ENCODE measurements at places on chromosomes 12 and 14.

- no peak for DNase-seq
Observed at GRCh38 chr14:60508707-60509437, at the start of gene SIX6. Gene SIX6, plus strand, starts transcription at chr14:60509146. Its CDS starts 253 bp downstream, at chr14:60509399.

GRCh38 chr12:94788298-94788697 lies 137.9 kb upstream of the TMCC3 start:
- no peak for DNase-seq

- peak; percentile 72 for DNase-seq
Observed at GRCh38 chr12:27824126-27824842, 44.2 kb upstream of the MANSC4 start.

GRCh38 chr12:5014269-5014668 lies 29.4 kb upstream of the KCNA5 start:
- no peak for DNase-seq

DNA sequence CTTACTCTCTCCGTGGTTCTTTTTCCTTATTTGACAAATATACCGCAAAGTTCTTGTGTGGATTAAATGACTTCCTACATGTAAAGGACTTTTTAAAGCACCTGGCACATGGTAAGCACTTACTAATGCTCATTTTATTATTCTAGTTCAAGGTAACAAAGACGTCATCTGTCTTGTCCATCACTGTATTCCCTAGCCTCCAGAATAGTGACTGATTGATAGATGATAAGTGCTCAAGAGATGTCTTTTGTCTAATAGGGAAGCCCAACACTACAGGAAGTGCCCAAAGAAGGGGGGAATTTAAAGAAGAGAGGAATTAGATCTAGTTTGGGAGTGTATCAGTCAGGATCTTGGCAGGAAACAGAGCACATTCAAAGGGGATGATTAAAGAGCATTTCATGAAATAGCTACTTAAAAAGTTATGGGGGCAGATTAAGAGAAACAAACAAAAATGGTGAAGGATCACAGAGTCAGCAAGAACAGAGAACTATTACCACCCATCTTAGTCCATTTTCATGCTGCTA lies 151.9 kb downstream of the GXYLT1 start:
- DNase-seq: no peak

- DNase-seq: no peak
Observed at GRCh38 chr12:31406345-31406744, 80.4 kb upstream of the SINHCAF start.

- DNase-seq: no peak
Observed at GRCh38 chr12:50529345-50529744, 24.6 kb downstream of the DIP2B start.

- DNase-seq: no peak
Observed at GRCh38 chr14:69542311-69542710, 32.4 kb downstream of the CCDC177 start.

- peak; percentile 63 for DNase-seq
Observed at GRCh38 chr12:18158774-18159557, 69.0 kb upstream of the RERGL start.

DNA sequence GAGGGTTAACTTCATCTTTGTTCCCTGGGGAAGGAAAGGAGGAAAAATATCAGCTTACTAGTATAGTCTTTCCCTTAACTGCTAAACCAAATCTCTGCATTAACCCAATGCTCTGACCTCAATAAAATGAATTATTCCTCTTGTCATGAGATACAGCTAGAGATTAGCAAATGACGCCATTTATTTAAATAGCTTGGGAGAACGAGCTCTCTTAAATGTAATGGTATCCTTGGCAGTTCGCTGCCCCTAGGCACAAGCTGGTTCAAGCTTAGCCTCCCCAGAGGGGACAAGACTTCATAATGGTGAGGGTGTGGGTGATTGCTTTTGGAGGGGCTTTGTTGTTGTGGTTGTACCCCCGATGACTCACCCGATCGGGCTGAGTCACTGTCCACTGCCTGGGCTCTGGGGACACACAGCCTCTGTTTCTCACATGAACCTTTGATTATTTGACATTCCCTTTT lies 19.6 kb downstream of the FNTB start:
- no peak for DNase-seq

- no peak for DNase-seq
Observed at GRCh38 chr14:77903937-77904617, 104.2 kb downstream of the ADCK1 start.

GRCh38 chr12:79453820-79454219 lies 236.9 kb downstream of the PAWR start:
- DNase-seq: no peak

- DNase-seq: no peak
Observed at GRCh38 chr12:33357181-33357580, 82.4 kb downstream of the SYT10 start.

- no peak for DNase-seq
Observed at GRCh38 chr12:51855586-51856428, 7.3 kb upstream of the FIGNL2 start.

- DNase-seq: no peak
Observed at GRCh38 chr14:97723351-97723750, 926.2 kb downstream of the VRK1 start.

- DNase-seq: no peak
Observed at GRCh38 chr14:66010695-66011094, 475.5 kb upstream of the CCDC196 start.

GRCh38 chr12:11695321-11695720 lies 45.8 kb downstream of the ETV6 start:
- no peak for DNase-seq

- peak; percentile 17 for DNase-seq
Observed at GRCh38 chr12:111268738-111269572, 99.9 kb downstream of the PHETA1 start.

DNA sequence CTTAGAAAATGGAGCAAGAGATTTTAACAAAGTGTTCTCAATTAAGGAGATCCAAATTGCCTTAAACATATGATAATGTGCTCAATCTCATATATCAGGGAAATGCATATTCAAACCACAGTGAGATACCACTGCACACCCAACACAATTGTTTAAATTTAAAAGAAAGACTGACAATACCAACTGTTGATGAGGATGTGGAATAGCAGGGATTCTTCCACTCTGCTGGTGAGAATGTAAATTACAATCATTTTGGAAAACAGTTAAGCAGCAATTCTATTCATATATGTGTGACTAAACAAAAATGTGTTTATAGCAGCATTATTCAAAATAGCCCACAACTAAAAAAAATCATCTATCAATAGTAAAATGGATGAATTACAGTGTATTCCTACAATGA lies 144.2 kb downstream of the KICS2 start:
- DNase-seq: no peak

- no peak for DNase-seq
Observed at GRCh38 chr12:28517101-28517500, 326.8 kb downstream of the CCDC91 start.

GRCh38 chr12:121915841-121916321 lies 2.5 kb upstream of the CFAP251 start:
- no peak for DNase-seq

- DNase-seq: no peak
Observed at GRCh38 chr12:27472604-27473003, 26.1 kb downstream of the SMCO2 start.

DNA sequence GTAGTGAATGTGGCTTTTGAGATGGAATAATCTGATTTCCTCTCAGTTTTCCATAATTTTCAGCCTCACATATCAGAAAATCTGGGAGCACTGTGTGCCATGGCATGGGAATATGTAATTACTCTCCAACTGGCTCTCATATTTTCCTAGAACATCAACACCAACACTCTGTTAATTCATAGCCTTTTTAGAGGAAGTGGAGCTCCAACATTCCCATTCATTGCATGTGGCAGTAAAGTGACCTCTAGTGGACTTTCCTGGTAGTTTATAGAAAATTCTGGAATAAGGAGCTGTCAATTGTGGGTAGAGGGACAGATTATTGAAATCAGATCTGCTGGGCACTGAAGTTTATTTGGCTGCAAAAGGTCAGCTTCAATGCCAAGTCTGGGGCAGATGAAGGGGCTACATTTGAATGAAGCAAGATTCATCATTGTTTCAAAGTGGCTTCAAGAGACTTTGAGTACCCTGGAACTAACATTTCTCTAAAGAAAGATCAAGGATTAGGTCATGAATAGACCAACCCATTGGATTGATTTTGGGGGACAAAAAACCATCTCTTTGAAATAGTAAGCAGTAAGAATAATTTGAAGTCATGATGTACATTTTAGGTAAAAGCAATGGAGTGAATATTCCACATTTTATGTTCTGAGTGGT lies 23.6 kb upstream of the USP44 start:
- DNase-seq: no peak

DNA sequence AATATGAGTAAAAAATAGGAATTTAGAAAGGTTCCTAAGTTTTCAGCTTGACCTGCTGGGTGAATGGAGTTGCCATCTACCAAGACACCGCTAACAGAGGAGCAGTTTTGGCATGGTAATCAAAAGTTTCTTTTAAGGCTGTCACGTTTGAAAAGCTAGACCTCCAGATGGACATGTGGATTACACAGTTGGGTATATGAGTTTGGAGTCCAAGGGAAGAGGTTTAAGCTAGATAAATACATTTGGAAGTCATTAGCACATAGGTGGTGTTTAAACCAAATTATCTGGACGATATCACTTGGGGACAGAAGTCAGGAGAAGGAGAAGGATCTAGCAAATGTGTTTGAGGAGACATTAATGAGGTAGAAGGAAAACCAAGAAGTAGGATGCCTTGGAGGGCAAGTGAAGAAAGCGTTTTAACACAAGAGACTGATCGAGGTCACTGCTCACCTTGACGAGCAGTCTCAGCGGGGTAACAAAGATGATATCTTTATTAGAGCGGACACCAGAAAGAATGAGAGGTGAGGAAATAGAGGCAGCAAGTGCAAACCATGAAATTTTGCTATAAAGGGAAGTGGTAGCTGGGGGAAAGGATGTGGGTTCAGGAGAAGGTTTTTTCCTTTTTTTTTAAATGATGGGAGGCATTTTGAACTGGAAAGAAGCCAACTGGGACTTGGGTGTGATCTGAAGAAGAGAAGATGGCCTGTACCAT lies 17.6 kb downstream of the PNP start:
- no peak for DNase-seq

GRCh38 chr14:51828017-51828797 lies 32.2 kb upstream of the GNG2 start:
- DNase-seq: peak; percentile 84

- DNase-seq: no peak
Observed at GRCh38 chr14:51293912-51294389, 53.9 kb downstream of the TMX1 start.

DNA sequence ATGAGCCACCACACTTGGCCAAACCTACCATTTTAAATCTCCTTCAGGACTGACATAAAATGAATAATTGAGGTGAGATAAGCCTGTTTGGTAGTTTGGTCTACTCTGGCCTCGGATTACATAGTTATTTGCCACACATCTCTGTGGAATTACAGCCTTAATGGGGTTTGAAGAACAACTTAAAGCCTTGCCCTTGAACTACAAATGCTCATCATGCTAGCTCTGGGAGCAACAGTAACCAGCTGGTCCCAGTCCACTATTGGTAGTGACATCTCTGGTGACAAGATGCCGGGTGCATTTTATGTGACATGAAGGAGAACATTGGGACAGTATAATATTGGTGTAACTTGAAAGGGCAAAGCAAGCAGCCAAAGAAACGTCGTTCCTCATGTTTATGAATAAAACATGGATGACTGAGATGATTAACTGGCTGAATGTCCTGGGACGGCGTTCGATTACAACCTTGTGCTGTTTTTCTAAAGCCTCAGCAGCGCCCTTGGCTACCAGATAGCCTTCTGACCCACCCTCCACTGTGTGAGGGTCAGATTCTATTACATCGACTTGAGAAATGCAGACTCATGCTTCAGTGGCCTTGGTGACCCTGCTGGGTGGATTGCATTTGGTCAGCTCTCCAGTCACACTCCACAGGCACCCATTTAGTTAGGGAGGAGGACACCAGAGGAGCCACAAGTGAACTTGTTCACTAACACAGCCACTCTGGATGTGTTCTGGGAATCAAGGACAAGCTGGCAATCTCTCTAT lies 41.5 kb downstream of the BEST3 start:
- no peak for DNase-seq

- DNase-seq: no peak
Observed at GRCh38 chr12:28800129-28800528, 348.9 kb upstream of the FAR2 start.

DNA sequence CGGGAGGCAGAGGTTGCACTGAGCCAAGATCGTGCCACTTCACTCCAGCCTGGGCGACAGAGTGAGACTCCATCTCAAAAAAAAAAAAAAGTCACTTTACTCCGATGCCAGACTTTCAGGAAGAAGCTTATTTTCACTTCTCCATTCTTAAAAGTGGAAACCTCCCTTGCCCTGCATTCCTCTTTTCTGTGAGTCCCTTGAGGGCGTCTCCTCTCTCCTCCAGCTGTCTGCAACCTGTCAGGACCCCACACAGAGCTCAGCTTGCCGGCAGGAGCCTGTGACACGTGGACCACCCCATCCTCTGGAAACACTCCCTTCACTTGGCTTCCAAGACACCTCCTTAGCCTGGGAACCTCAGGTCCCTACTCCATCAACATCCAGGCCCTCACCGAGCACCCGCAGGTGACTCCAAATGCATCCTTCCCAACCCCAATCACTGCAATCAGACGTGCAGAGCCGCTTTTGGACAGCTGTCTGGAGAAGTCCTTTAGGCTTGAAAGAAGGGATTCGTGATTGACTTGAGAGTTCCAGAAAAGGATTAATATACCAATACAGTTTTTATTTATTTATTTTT lies 34.3 kb downstream of the SLC15A4 start:
- DNase-seq: no peak

GRCh38 chr12:100820314-100820713 lies 25.7 kb downstream of the ANO4 start:
- DNase-seq: no peak

GRCh38 chr12:130097342-130097741 lies 64.9 kb upstream of the FZD10 start:
- DNase-seq: no peak

- DNase-seq: no peak
Observed at GRCh38 chr12:127400221-127400620, 866.7 kb upstream of the TMEM132C start.

- no peak for DNase-seq
Observed at GRCh38 chr14:73613046-73613383, 698 bp downstream of the ACOT6 start.

- no peak for DNase-seq
Observed at GRCh38 chr12:53684654-53685220, 8.9 kb upstream of the ATP5MC2 start.

GRCh38 chr12:10940389-10940788 lies 1.3 kb upstream of the TAS2R14 start:
- DNase-seq: no peak

GRCh38 chr12:55933799-55934742 lies 3.1 kb downstream of the DGKA start:
- no peak for DNase-seq

DNA sequence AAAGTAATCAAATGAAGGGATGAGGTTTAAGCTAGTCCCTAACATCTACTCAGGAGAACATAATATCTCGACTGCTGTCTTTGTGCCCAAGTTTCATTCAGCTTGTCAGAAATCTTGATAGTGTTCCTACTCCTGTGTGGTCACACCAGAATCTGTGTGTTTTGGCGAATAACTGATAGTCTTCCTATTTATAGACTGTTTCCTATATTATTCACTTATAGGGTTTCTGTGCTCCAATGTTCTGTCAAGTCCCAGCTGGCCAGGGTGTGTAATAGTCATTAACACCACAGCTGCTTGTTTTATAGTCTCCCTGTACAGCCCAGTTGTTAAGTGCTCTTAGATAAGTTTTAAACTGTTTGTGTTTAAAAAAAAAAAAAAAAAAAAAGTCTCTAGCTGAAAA lies 45.9 kb downstream of the GPR135 start:
- DNase-seq: no peak

GRCh38 chr12:109624467-109624866 lies 50.9 kb downstream of the MVK start:
- DNase-seq: no peak

- DNase-seq: no peak
Observed at GRCh38 chr12:130619385-130620001, 96.6 kb downstream of the RIMBP2 start.

- no peak for DNase-seq
Observed at GRCh38 chr12:113180333-113180732, 4.9 kb downstream of the DDX54 start.
